ENCODE measurements at places on chromosomes 12 and 14. TPM values are rescaled to one million over a fixed set of nuclear protein-coding genes. Genes with fewer than 3 reads are reported as not detected.

GRCh38 chr12:48712209-48712608 is 4.3 kb downstream of the CCNT1 start:
- no peak for DNase-seq

PDE3A gene
- total RNA-seq, result not detected

DNA sequence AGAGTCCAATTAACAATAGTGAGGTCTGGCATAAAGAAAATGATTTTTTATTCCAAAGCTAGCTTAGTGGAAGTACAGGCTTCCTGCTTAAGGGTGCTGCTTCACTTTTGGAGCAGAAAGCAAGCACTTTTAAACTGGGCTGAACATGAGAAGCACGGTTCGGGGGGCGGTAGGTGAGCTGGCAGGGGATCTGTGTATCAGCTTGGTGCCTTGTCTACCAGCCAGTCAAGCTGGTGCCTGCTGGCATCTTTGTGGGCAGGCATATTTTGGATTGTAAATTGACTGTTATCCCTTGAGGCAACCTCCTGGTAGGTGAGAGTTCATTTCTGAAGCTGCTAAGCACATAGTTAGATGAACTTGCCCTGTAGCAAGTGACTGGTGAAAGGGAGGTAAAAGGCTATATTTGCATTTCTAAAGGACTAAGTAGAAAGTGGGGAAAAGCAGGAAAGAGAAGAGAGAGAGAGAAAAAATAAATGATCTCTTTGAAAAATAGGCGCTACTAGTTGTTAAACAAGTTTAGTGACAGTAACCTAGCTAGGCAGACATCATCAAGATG is 121.1 kb upstream of the SYT10 start:
- no peak for DNase-seq

GRCh38 chr12:3364226-3364625 is 126.8 kb upstream of the PRMT8 start:
- DNase-seq, result no peak
